ENCODE measurements at places on chromosomes 7 and 10.

DNA sequence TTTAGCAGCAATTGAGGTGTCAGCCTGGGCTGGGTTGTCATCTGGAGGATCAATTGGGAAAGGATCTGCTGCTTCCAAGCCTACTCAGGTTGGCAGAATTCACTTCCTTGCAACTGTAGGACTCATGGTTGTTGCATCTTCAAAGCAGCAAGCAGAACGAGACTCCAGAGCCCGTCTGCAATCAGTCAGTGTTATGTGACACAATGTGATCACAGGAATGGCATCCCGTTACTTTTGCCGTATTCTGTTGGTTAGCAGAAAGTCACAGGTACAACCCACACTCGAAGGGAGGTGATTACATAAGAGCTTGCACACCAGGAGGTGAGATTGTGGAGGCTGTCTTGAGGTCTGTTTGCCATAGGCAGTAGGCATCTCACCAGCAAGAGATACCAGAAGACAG, 15.4 kb upstream of the LYZL1 start:
- peak; percentile 87 for DNase-seq

- no peak for DNase-seq
Measured at GRCh38 chr10:76091926-76092325, 660.5 kb downstream of the LRMDA start.

- DNase-seq = no peak
Measured at GRCh38 chr7:77827999-77828398, 29.4 kb downstream of the PHTF2 start.

DNA sequence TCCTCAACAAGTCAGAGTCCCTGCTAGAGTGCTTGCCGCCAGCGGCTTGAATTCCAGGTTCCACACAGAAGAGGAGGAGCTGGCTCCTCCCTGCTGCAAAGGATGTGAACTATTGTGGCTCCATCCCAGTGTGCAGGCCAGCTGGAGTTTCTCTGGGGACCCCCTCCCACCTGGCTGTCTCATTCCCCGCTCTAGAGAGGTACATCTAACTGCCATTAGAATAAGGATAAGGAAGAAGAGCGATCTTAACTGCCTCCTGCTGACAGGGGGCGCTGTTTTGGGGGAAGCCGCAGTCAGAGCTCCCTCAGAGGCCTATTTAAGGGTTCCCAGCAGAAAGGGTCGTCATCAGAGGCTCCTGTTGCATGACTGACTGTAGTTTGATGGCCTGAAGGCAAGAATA, 40.8 kb upstream of the HECW1 start:
- peak; percentile 72 for DNase-seq

DNA sequence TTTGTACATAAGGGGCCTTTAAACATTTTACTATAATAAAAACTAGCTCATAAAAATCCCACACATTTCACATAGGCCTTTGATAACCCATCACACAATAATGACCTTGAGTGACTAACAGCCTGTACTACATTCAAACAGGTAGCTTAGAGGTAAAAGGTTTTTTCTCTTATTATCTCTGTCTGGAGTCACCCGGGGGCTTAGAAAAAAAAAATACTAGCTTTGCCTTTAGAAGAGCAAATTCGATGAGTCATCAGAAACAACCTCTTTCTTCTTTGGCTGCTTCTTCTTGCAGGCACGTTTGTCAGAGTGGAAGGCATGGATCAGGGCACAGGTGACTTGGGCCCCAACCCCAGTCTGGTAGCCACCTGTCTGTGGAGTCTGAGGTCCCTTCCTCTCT, 43.4 kb upstream of the ADO start:
- DNase-seq = no peak

- no peak for DNase-seq
Measured at GRCh38 chr10:1579141-1579491, 158.2 kb downstream of the ADARB2 start.

- peak; percentile 96 for DNase-seq
Measured at GRCh38 chr7:38369816-38370493, 96.5 kb upstream of the TARP start.

- DNase-seq = no peak
Measured at GRCh38 chr7:28558236-28558635, 145.9 kb downstream of the CREB5 start.

DNA sequence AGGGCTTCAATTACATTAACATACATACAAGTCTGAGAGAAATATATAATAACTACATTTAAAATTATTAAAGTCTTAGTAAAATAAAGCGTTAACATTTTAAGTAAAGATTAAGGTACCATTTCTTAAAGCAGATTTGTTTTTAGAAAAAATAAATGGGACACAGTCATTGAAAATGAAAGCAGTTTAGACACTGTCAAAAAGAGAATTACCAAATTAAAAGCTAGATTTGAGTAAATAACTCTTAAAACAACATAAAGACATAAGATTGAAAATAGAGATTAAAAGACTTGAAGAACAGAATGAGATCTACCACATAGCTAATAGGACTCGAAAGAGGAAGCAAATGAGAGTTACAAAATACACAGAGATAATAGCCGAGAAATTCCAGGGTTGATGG, 562.2 kb upstream of the FOXK1 start:
- no peak for DNase-seq

GRCh38 chr10:34690383-34691049, 124.6 kb downstream of the PARD3 start:
- DNase-seq = no peak

DNA sequence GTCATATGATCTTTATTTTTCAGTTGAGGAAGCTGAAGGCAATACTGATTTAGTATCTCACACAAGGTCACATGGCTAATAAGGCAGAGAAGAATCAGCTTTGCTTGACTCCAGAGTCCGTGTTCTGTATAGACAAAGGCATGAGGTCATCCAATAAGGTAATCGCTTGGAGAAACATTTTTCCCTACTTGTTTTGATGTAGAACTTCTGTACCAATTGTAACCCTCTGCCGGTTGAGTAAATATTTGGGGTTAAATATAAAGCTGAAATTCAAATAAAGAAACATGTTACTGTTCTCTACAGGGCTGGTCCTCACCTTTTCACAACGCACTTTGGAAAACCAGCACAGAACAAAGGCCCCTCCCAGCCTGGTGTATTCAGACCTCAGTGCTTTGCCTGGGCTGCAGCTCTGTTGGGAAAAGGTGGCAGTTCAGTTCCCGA, 83.0 kb upstream of the INSYN2A start:
- DNase-seq = peak; percentile 3

DNA sequence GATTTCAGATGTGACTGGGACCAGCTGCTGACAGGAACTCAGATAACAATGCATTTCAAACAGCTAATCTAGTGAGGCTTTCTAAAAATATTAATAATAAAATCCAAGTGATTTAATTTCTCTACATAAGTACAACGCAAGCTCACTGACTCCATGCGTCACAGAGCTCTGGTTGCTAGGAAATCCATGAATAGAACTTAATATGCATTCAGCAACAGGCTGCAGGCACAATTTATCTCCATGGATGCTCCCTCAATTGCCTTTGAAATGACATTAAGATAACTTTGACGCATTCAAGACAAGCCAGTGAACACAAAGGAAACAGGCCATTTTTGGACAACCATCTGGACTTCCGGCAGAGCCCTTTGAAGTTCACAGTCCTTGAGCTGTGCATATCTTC, 118.7 kb upstream of the COL1A2 start:
- DNase-seq = peak; percentile 54

DNA sequence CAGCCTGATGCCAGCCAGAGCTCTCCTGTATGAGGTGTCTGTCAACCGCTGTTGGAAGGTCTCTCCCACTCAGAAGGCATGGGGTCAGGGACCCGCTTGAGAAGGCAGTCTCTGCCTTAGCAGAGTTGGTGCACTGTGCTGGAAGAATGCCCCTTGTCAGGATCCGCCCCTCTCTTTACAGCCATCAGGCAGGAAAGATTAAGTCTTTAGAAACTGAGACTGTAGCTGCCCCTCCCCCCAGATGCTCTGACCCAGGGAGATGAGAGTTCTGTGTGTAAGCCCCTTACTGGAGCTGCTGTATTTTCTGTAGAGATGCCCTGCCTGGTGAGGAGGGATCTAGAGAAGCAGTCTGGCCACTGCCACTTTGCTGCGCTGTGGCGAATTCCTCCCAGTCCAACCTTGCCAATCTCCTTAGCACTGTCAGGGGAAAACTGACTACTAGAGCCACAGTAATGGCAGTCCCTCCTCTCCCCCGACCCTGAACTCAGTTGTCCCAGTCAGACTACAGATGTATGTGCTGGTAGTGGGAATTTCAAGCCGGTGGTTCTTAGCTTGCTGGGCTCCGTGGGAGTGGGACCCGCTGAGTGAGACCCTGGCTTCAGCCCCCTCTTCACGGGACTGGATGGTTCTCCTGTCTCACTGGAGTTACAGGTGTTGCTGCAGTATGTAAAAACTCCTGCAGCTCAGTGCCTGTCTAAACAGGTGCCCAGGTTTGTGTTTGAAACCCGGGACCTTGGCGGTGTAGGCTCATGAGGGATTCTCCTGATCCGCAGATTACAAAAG, 285.5 kb upstream of the ZWINT start:
- no peak for DNase-seq

DNA sequence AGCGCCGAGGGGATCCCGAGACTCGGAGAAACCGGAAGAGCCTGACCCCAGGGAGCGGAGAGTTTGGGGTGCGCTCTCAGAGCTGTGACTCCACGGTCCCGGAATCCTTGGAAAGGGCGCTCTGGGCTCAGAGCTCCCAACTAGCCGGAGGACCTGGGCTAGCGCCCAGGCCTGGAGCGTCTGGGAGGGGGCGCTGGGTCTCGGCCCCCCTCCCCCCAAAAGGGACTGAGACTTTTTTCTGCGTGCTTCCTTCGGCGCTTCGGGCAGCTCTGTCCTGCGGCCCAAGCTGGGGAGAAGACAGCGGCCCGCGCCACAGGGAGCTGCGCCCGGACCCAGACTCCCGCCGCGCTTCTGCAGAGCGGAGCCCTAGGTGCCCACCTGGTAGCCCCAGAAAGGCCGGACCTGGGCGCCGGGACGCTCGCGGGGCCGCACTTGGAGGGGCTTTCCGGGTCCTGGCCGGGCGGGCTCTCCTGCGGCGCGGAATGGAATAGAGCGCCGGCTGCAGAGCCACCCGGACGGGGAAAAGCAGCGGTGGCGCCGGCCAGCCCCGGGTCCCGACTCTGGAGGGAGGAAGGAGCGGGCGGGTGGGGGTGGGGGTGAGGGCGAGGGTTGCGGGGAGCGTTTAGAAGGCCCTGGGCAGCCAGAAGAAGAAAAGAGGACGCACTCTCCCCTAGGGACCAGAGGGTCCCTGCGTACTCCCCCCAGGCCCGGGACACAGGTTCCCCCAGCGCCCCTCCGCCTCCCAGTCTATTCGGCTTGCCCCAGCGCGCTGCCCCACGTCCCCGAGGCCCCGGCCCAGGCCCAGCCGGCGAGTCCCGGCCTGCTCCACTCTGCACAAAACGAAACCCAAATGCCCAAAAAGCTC, 4.7 kb downstream of the ZNF503 start:
- DNase-seq = peak; percentile 67

DNA sequence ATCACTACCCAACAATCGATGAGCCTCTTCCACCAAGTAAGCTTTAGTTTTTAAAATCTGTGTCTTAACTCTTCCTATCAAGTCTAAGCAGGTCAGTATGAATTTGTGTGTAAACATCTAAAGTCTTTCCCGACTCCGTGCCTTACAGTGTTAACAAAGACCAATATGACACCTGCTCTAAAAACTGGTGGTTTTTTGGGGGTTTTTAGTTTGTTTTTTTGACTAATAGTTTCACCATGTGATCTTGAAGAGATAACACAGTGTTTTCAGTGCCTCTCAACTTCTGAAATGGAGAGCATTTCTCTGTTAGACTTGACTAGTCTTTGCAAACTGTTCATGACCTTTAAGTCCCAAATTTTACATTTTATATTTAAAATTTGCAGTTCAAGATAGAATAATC, 132.0 kb upstream of the STK17A start:
- DNase-seq = peak; percentile 13

DNA sequence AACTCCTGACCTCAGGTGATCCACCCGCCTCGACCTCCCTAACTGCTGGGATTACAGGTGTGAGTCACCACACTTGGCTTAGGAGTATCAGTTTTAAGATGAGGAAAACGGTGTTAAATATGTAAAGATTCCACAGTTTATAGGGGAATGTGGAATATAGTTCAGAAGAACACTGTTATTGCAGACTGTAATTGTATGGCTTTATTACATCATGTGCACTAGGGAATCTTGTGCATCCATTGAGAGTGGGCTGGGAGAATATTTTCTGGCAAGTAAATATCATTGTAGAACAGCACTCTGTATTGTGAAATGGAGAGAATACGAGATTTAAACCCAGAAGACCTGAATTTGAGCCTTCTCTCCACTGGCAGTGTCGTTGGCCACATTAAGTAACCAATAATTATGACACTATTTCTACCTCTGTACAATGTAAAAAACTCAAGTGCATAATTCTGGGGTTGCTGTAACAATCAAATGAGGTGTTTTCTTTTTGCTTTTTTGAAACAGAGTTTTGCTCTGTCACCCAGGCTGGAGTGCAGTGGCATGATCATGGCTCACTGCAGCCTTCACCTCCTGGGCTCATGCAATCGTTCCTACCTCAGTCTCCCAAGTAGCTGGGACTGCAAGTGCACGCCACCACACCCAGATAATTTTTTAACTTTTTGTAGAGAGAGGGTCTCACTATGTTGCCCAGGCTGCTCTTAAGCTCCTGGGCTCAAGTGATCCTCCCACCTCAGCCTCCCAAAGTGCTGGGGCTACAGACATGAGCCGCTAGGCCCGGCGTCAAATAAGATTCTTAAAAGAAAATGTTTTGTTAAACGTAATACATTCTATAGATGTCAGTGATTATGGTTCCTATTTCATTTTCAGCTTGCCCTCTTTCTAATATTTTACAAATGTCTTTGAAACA, 12.0 kb upstream of the PARD3 start:
- DNase-seq = no peak

DNA sequence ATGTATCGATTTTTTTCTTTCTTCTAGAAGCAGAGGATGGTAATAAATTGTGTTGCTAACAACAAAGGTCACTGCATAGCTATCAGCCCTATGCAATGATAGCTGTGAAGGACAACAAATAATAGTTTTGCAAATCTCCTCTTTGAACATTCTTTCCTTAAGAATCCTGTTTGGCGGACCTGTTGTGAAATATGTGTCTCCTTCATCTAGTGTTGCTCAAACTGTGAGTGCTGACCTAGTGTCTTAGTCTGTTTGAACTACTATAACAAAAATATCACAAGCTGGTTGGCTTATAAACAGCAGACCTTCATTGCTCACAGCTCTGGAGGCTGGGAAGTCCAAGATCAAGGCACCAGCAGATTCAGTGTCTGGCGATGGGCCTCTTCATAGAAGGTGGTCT, 53.7 kb downstream of the CAV1 start:
- no peak for DNase-seq

GRCh38 chr7:149248777-149249176, 9.3 kb downstream of the ZNF212 start:
- DNase-seq = no peak

DNA sequence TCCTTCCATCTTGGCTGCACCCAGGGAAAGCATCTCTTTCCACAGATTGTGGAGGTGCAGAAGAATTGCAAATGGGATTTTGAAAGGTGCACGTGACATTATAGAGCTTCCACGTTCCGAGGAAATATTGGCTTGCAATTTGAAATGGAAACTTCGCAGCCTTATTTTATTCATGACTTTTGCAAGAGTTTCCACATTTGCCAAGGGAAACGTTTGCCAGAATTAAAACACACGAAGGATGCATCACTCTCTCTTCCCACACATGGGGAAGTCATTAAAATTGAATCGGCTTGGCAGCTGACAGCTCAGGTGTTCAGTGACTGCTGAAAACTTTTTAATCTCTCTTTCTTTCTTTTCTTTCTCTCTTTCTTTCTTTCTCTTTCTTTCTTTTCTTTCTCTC, 475.4 kb upstream of the IGFBP3 start:
- no peak for DNase-seq

GRCh38 chr10:22335173-22335933, 9.9 kb upstream of the SPAG6 start:
- peak; percentile 73 for DNase-seq

Data from islet precursor cell (in vitro differentiated cells).